ENCODE measurements at places on chromosomes 2 and 18.

- no peak for DNase-seq
Observed at GRCh38 chr18:23181547-23181946, 46.3 kb downstream of the CABLES1 start.

GRCh38 chr2:181366675-181367175, 90.5 kb upstream of the ITGA4 start:
- DNase-seq, result peak; percentile 6

DNA sequence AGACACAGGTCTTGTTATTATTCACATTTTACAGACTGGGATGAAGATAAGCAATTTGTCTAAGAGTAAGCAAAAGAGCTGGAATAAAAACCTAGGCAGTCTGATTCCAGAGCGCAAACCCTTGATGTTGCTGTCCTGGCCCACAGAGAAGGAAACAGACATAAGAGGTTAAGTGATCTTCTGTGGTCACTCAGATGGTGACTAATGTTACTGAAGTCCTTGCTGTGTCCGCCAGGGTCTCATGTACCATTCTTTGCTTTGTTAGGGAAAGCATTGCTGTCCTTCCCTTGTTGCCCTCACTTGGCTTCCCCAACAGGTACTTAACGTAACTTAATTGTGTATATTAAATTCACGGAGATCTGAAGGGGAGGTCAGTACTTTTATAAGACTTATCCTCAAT, 14.9 kb upstream of the FAP start:
- no peak for DNase-seq

GRCh38 chr18:524466-524865, 24.0 kb upstream of the COLEC12 start:
- no peak for DNase-seq

GRCh38 chr18:22551536-22552151, 133.9 kb upstream of the CTAGE1 start:
- no peak for DNase-seq

DNA sequence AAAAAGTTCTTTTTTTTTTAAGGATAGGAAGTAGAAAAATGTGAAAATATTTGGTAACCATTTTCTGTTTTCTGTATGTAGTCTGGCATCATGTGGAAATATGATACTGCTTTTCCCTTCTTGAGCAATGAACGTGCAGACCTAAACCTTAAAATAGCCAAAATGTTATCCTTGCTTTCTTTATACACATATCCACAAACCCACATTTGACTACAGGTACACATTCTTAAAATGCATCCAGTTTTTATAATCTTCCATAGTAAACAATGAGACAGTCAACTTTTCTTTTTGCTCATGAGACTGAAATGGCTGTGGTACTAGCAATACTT, 90.9 kb downstream of the OSBPL6 start:
- no peak for DNase-seq

GRCh38 chr2:33287507-33288005, 188.9 kb upstream of the RASGRP3 start:
- no peak for DNase-seq

DNA sequence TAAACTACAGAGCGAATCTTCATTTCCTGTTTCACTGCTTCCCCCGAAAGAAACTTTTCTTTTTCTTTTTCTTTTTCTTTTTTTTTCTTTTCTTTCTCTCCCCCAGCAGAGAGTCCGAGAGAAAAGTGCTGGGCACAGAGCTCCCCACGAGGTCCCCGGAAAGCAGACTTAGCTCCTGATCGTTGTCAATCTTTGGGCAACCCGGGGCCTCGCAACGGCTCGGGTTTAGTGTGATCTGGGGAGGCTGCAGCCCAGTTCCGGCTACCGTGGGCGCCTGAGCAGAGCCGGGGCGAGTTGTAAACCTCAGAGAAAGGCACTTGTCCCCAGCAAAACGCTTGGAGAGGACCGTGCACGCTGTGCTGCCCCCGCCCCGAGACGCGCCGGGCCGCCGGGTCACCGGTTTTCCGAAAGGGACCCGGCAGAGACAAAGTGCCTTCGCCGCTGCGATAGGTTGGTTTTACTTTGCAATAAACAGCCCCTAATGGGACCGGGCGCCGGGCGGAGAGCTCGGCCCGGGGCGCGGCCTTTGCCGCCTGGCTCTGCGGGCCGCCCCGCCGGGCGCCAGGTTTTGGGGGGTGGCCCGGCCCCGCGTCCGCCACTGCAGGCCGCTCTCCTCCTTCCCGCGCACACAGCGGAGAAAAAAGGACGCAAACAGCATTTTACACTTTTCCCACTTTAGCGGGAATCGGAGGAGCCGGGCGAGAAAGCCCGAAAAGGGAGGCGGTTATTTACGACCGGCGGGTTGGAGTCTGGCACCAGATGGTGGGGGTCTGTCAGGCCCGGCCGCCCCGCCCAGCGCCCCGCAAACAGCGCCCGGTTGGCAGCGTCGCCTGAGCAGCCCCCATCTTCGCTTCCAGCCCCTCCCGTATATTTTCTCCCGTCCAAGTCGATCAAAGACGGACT, 136.0 kb downstream of the INSIG2 start:
- no peak for DNase-seq

- DNase-seq, result no peak
Observed at GRCh38 chr18:51069885-51070284, 39.9 kb downstream of the SMAD4 start.

DNA sequence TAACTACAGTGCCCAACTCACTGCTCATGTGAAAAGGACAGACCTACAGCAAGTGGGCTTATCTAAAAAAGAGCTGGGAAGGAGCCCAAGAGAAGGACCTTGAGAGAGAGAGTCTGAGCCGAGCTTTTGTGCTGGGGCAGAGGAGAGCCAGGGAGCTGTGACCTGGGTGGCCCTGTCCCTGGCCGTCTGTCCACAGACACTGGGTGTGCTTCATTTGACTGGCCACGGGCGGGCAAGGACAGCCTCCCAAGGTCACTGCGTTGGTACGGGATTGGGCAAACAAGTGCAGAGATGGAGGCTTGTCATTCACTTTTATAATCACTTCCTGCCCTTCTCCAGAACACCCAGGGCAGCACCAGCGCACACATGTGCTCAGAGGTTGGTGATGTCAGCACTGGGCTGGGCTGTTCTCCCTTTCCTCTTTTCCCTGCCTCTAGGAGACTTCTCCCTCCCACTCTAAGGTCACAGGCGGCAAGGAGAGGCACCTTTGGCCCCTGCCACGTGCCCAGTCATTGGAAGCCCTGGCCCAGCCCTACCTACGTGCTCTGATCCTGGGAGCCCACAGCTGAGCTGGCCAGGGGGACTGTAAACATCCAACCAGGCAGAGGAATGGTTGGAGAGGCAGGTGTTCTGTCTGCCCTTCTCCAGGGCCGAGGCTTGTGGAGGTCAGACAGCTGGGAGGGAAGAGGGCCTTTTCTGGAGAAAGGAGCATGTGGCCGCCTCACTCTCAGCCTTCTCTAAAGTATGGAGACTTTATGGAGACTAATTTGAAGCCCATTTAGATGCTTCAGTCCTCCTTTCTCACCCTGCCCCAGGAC, 6.4 kb upstream of the PSD4 start:
- DNase-seq, result no peak

GRCh38 chr2:644871-645270, 32.3 kb downstream of the TMEM18 start:
- DNase-seq, result no peak

GRCh38 chr2:32715391-32715841, 87.6 kb downstream of the TTC27 start:
- DNase-seq, result no peak

GRCh38 chr18:57957210-57957609, 86.8 kb upstream of the NEDD4L start:
- no peak for DNase-seq

- DNase-seq, result no peak
Observed at GRCh38 chr2:9336241-9336575, 87.1 kb downstream of the ITGB1BP1 start.

DNA sequence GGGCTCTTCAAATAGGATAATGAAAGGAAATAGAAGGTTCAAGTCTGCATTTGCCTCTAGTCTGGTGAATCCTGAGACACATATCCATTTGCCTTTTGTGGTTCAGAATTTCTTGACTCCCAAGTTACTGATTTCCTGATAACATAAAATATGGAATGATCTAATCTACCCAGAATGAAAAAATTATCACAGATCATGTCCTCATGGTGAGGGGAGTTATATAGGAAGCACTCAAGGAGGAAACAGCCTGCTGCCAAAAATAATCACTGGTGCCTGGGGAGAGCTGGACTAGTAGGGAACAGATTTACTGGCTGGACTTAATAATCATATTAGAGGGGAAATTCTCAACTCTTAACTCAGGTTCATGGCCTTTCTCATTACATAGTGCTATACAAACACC, 95.5 kb upstream of the STK17B start:
- no peak for DNase-seq

- DNase-seq, result no peak
Observed at GRCh38 chr18:59628995-59629394, 68.2 kb downstream of the CCBE1 start.

- DNase-seq, result peak; percentile 86
Observed at GRCh38 chr2:25228848-25229278, 60.5 kb upstream of the POMC start.

DNA sequence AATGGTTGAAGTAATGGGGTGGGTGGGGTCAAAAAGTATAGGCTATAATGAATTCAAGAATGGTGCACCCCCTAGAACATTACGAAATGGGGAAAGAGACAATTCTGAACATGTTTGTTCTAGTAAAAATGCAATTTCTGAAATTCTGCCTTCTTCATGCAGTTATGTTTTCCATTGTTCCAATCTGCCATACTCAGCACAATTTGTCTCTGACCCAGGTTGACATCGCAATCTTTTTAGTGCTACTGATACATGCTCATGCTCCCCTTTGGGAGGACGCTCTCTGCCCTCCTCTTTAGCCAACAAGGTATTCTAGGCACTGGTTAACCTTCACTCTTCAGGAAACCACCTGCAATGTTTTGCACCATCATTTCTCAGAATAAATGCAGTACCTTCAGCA, 1303.9 kb upstream of the PIK3C3 start:
- no peak for DNase-seq

DNA sequence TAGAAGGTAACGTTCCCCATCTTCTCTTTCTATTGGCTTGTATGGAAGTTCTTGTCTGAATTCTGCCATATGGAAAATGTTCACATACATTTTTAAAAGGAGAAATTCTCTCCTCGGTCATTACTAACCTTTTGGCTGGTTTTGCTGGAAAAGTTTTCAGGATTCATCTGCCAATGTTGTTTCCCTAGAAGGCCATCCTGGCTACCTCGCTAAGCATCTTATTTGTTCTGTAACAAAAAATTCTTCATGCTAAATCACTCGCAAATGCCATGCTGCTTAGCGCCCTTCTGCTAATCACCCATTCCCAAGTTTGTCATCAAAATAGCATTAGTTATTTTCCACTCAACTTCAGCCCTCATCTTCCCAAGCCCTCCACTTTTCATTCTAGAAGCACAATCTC, 262.0 kb downstream of the SLC8A1 start:
- DNase-seq, result no peak

DNA sequence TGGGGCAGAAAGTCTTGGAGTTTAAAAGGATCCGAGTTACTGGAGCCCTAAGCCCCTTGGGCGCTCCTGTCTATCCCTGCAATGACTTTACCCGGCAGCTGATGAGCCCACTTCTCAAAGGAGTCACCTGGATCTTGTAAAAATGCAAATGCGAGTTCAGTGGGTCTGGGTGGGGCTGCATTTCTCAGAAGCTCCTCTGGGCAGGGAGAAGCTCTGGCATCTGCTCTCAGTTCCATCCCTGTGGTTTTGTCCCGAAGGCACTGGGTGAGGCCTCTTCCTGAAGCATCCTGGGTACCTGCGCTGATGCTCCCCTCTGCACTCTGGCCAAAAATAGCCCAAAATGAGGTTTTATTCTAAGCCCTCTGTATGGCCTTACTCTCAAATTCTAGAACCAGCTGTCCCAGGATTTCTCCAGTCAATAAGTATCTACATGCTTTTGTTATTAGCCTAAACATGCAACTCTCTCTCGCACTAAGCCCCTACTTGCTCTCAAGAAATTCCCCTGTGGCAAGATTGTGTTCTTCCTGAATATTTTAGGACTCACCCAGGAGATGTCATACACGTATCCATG, 167.8 kb upstream of the APCDD1 start:
- no peak for DNase-seq

DNA sequence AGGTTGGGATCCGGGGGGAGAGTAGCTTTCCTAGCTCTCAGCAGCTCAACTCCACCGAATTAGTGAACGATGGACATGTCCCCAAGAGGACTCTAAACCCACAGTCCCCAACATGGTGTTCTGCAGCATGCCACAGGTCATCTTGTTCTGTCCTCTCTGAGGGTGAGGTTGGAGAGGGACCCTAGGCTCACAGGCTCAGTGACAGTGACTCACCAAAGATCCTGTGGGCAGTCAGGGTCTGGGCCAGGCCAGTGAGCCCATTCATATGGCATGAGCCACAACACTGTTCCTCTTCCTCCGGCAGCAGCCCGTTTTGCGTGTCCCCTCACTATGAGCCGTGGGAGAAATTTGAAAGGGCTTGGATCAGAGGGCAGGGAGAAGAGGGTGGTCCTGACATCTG, 2.8 kb upstream of the SLC20A1 start:
- no peak for DNase-seq

DNA sequence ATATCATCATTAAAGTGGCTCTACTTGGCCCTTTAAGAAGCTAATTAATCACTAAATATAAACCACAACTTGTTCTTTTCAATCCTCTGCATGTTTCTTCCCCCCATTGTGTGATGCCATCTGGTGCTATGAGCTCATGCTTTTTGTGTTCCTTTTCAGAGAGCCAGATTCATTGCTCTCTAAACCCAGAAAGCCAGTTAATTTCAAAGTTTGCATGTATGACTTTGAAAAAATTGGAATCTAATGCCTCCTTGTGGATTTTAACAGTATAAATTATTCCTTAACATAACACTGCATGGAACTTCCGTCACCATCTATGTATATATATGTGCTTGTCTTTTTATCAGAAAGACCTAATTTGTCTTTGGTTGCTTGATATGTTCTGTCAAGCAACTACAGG, 31.1 kb downstream of the TMEM178A start:
- no peak for DNase-seq

Measured in hematopoietic multipotent progenitor cell treated with erythropoietin and hydrocortisone succinate and interleukin-3 and kit ligand, for 17 days (in vitro differentiated cells).